Activated T-cell treated with anti-CD3 and anti-CD28 coated beads, Interleukin-2, amount 50 U/mL, for 4 hours (primary cell): ENCODE measurements at places on chromosomes 7 and 10.

DNA sequence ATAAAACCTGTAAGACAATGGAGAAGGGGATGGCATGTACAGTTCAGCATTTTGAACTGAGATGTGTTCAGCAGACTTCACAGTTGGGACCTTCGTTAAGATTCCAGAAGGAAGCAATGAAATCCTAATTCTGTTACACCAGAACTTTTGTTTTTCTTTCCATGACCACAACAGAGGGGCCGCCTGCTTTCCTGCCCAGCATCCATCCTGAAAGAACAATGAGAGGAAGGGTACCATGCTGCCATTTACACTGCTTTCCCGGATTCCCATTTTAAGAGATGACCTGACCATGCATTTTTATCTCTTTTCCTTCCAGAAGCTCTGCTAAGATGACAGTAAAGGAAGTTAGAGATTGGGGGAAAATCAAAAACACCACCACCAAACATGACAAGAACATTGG, 92.7 kb downstream of the PIP4K2A start:
- DNase-seq = no peak

DNA sequence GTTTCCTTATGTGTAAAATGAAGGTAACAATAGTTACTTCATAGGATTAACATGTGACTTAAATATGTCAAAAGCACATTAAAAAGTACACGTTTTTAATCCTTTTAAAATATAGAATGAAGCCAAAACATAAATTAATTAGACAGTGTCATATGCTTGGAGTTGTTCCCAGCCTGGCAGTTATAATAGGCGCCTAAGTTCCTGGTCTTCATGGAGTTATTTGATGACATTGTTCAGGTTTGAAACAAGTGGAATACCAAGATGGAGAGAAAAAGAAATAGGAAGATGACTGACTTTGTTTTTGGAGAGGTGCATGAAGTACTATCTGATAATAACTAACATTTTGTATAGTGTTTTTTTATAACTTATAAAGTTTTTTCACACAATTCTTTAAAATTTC, 67.3 kb downstream of the ZNRF2 start:
- no peak for DNase-seq

GRCh38 chr7:36607721-36608095, 116.6 kb downstream of the AOAH start:
- DNase-seq = no peak

- DNase-seq = no peak
These were observed 9.5 kb upstream of the KAZALD1 start for GRCh38 chr10:101052285-101052684.

- DNase-seq = no peak
These were observed 219.8 kb upstream of the GLI3 start for GRCh38 chr7:42456756-42457276.

GRCh38 chr10:24215196-24215595, 6.3 kb downstream of the KIAA1217 start:
- no peak for DNase-seq

DNA sequence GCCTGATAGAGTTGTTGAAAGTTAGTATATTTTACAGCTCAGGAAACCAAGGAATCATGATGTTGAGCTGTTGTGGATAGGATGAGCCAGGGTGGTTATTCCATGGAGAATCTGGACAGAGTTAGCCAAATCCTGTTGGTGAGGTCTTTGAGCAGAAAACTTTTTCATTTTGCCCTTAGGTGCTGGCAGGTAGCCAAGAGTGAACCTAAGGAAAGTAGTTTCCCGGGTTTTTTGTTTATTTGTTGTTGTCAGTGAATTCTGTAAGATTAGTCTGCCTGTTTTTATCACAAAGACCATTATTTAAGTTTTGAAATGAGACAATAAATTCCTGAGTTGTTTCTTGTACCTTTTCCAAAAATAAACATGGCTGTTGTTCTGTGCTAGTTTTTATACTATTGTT, 61.0 kb downstream of the GALNT11 start:
- no peak for DNase-seq

- DNase-seq = no peak
These were observed 8.2 kb downstream of the BLNK start for GRCh38 chr10:96263176-96263575.

DNA sequence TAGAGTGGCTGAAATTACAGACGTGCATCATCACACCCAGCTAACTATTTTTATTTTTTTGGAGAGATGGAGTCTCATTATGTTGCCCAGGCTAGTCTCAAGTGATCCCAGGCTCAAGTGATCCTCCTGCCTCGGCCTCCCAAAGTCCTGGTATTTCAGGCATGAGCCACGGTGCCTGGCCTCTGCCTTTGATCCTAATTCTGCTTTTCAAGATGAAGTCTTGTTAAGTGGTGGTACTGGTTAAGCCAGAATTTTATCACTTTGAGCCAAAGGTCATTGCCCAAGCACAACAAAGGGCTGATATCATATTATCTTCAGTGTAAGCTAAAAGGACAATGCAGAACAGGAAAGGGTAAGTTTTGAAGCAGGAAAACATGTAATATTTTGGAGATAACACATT, 64.2 kb downstream of the MYOF start:
- no peak for DNase-seq

GRCh38 chr7:34041707-34042106, 136.4 kb downstream of the BMPER start:
- DNase-seq = no peak

DNA sequence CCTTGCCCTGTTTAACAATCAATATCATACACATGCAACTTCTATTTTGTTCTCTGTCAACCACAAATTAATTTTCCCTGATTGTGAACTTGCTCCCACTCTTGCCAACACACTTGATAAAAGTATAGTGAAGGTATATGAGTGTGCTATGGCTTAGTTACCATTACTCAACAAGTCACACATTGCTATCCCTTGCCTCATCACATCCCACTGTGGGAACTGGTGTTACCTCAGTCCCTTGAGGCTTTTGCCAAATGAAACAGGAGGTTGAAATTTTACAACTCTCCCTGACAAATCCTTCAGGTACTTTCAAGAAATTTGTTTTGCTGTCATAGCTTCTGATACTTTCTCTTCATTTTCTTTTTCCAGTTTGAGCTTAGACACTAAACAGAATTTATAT, 472.5 kb upstream of the SEMA3D start:
- DNase-seq = no peak

GRCh38 chr7:139697056-139697455, 80.7 kb downstream of the HIPK2 start:
- DNase-seq = no peak

- no peak for DNase-seq
These were observed 35.5 kb downstream of the IKZF1 start for GRCh38 chr7:50339990-50340500.

DNA sequence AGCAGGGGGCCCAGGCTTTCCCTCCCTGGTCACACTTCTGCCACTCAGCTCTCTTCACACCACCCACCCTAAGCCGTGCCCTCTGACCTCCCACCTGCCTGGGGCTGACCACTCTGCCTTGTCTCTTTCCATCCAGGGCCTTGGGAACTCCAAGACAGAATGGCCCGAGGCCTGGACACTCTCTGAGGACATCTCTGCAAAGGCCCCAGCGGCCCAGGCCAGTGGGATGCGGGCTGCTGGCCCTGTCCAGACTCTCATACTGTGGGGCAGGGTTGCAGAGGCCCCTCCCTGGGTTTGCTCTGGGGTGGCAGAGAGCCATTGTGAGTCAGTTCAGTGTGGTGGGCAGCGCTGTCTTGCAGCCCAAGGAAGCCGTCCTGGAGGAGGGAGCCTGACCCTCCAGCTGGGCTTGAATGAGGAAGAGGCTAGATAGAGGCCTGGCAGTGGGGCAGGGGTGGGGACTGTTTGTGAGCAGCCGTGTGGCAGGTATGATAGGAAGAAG, 39.9 kb upstream of the RABGEF1 start:
- DNase-seq = no peak

- no peak for DNase-seq
These were observed 3.3 kb downstream of the LUC7L2 start for GRCh38 chr7:139362981-139363380.

DNA sequence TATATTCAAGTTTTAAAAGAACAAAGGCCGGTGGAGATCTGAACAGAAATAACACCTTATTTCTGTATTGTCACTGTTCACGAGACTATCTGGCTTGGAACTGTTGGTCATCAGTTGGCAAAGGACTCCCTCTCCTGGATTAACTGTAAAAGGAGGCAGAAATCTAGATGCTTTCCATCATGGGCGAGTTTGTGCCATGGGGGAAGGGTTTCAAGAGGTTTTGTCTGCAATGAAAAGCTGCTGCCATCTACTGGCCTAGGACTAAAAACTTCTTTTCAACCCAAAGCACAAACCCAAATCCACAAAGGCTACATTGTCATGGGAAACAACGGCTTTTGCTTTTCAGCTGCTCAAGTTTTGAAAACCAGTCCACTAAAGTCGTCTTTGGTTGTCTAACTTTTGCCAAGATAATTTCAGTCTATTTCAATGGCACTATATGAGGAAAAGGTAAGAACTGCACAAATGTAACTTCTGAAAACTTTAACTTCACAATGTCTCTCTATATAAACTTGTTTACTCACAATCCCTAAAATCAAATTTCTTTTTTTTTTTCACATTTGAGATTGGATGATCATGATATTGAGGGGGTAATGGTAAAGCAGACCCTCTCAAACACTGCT, 196.8 kb downstream of the SKAP2 start:
- DNase-seq = peak; percentile 24

- DNase-seq = no peak
These were observed 15.4 kb downstream of the FGF8 start for GRCh38 chr10:101760510-101760909.

GRCh38 chr7:11557627-11558026, 274.4 kb downstream of the THSD7A start:
- no peak for DNase-seq

GRCh38 chr7:124459101-124460055, 306.2 kb downstream of the GPR37 start:
- no peak for DNase-seq

- DNase-seq = no peak
These were observed 743 bp upstream of the NRF1 start for GRCh38 chr7:129610709-129611245.

DNA sequence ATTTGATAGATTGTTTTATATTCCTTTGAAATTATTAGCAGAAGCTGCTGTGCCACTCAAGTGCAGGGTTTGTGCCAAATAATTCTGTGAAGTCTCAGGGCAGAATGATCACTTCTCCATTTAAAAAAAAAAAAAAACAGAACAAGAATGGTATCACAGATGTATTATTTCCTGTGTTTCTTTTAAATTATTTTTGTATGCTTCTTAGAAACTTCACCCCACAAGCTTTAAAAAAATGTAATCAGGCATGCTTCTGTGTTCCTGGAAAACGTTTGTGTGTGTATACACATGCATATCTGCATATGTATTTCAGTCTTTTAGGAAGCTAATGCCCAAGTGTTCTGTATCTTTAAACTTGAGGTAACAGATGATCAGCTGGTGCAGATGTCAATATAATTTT, 6.3 kb upstream of the CD36 start:
- no peak for DNase-seq

GRCh38 chr10:129719415-129719739, 244.7 kb downstream of the EBF3 start:
- no peak for DNase-seq

DNA sequence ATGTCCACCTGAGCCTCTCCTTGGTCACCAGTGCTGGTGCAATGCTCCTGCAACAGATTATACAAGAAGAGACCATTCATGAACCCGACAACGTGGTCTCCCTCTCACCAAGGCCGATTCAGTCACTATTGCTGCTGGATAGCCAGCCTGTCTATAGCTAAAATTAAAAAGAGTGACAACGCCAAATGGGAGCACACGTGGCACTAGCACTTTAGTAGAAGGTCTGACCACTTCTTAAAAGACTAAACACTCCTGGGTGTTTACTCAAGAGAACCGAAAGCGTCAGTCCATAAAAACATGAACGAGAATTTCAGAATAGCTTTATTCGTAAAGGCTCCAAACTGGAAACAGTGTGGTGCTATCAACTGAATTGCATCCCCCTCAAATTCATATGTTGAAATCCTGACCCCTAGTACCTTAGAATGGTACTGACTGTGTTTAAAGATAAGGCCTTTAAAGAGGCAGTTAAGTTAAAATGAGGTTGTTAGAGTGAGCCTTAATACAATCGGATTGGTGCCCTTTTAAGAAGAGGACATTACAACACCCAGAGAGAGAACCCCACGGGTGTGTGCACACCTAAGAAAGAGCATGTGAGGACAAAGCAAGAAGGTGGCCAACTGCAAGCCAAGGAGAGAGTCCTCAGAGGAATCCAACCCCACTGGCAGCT, 4.4 kb upstream of the GALNTL5 start:
- no peak for DNase-seq

DNA sequence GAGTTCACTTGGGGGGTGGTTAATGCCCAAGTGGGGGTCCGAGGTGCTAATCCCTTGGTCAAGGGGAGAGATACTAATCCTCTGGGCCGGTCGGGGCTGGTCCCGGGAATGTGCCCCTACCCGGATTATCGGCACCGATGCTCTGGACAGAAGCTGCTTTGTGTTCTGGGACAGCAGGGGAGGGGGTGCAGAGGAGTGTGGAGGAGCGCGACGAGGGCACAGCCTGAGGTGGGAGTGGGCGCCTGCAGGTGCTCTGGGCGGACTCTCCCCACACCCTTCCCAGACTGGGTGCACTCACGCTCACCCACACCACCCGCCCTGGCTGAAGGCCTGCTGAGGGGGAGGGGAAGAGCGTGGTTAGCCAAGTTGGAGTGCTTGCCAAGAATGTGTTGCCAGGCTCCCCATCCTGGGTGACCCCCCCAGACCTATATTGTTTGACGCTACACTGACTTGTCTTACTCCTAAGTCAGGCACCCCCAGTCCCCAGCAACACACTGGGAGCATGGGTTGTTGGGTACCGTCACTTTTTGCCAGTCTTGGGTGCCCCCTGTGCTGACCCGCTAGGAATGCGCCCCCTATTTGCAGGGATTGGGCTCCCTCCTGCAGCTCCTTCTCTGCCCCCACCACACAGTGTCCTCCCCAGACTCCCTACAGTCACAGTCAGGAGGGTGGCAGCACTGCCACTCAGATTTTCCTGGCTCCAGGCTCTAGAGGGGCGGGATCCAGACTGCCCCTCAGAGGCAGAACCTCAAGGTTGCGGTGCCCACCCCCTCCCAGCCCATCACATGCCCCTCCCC, 1.2 kb downstream of the SLC4A2 start:
- no peak for DNase-seq

DNA sequence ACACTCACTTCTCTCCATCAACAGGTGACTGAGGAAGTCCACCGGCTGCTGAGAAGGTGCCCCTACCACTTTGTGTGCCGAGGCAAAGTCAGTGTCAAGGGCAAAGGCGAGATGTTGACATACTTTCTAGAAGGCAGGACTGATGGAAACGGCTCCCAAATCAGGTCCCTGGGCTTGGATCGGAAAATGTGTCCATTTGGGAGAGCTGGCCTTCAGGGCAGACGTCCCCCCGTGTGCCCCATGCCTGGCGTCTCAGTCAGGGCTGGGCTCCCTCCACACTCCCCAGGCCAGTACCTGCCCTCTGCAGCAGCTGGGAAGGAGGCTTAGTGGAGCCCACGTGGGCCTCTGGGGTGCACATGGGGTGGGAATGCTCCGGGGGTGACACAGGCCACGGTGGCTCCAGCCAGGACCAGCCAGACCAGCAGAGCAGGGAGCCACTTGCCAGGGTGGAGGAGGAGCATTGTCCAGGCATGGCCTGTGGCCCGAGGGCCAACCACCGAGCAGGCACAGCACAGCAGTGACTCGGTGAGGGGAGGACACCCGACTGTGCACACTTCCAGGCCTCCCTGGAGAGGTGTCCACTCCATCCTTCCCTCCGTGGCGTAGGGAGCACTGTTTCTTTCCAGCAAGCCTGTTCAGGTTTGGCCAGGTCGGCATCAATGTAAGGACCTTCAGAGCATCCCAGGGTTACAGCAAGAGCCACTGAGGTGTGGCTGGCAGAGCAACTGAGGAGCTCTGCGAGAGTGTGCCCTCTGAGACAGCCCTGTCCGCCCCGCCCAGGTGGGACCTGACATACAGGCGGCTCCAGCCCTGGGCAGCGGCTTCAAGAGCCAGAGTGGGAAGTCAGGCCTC, 139.7 kb downstream of the ADCY1 start:
- DNase-seq = no peak
